ENCODE measurements at places on chromosomes 5 and 9. TPM values are rescaled to one million over a fixed set of nuclear protein-coding genes. Genes with fewer than 3 reads are reported as not detected.

BTNL9 gene
- total RNA-seq: not detected

NRG2 gene
- total RNA-seq: 0.07 TPM

TNFSF15 gene
- total RNA-seq: 1.5 TPM

PITX1 gene
- total RNA-seq: 0.78 TPM

NR6A1 gene
- 2.3 TPM for total RNA-seq

SHB gene
- total RNA-seq: 1.6 TPM

DNA sequence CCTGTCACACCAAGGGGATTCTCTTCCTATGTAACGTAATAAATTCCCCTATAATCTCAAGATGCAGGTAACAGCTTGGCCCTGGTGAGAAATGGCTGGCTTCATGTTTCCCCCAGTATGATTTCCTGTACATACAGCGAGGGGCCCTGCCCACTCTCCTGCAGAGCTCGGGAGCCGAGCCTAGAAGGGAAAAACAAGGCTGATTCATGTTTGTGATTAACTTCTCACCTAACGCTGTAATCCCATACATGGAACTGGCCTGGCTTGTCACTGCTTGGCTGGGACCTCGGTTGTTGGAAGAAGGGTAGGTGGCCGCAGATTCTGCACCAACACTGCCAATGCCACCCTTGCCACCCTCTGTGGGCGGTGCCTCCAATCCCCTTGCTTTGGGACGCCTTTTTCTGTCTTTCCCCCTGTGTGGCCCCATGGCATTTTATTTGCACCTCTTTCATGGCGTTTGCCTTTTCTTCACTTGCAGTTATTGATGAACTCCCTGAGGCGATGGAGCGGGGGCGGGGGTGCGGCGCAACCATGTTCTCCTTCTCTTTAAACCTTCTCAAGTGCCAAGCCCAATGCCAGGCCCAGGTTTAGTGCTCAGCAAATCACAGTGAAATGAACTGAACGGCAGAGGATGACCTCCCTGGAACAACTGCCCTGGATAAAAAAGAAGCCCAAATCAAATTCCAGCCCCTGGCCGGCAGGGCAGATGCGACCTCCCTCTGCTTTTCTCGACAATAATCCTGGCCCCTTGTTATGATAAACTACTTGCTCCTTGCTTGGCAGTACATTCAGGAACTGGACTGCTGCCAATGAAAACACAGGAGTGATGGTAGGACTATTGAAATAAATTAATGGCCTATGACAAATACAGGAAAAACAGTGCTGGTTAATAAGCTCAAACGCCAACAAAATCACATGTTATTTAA is 108.1 kb downstream of the TMEM174 start:
- H3K27ac ChIP-seq: no peak overlapping the region
- no peak overlapping the region for H3K4me3 ChIP-seq
- peaks cover 27% of the 10 kb centered on the region for H3K27me3 ChIP-seq
- H3K36me3 ChIP-seq: no peaks in the 10 kb centered on the region
- DNase-seq: no peak

DNA sequence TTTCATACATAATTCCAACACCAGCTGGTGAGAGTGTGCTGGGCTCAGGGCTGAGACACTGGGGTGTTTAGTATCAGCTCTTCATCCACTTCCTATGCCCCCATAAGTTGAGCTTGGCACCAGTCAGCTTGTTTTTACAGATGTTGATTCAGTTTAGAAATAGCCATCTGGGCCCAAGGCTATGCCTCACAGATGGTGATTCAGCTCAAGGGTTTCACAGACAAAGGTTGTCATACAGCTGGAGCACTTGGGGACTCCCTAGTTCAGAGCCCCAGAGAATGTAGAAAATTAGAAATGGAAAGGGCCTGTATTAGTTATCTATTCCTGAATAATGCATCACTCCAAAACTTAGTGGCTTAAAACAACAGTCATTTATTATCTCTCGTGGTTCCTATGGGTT is 10.3 kb upstream of the CRHBP start:
- no peak overlapping the region for H3K4me3 ChIP-seq
- H3K4me1 ChIP-seq: no peaks in the 10 kb centered on the region
- H3K27ac ChIP-seq: no peak overlapping the region
- no peak for DNase-seq

GRCh38 chr5:153135411-153135810 is 355.1 kb upstream of the GRIA1 start:
- no peak for DNase-seq
- H3K27me3 ChIP-seq: no peaks in the 10 kb centered on the region
- H3K36me3 ChIP-seq: no peaks in the 10 kb centered on the region

GRCh38 chr5:168117469-168117868 is 174.0 kb upstream of the WWC1 start:
- no peak overlapping the region for H3K4me3 ChIP-seq
- no peak overlapping the region for H3K27ac ChIP-seq
- peaks cover 9% of the 10 kb centered on the region for H3K4me1 ChIP-seq

DNA sequence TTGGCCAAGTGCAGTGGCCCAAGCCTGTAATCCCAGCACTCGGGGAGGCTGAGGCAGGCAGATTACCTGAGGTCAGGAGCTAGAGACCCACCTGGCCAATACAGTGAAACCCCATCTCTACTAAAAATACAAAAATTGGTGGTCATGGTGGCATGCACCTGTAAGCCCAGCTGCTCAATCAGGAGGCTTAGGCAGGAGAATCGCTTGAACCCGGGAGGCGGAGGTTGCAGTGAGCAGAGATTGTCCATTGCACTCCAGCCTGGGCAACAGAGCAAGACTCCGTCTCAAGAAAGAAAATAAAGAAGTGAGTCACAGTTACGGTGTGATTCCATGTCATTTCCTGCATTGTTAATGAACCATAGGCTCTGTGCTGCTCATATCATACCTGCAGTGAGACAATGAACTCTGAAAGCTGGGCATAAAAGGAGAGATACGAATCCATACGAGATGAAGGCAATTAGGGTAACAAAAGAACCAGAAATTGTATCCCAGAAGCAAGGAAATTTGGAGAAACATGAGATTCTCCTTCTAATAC is 44.6 kb downstream of the TIMD4 start:
- H3K36me3 ChIP-seq: peaks cover 58% of the 10 kb centered on the region
- peaks cover 69% of the 10 kb centered on the region for H3K4me1 ChIP-seq
- DNase-seq: no peak

DNA sequence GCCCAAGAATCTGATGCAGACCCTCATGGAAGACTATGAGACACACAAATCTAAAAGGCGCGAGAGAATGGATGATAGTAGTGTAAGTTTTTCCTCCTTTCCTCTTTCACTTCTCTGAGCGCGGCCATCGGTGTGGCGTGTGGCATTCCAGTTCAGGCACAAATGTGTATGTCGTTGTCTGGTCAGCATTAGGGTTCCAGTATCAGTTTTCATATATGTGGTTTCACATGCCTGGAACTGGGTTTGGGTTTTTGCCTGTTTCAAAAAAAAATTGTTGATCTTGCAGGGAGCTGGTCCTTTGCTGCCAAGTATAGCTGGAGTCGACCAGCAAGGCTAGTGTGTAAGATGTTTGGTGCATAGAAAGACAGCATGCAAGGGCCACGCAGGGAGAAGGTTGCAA is 51.5 kb downstream of the C9orf152 start:
- peaks cover 48% of the 10 kb centered on the region for H3K36me3 ChIP-seq
- no peaks in the 10 kb centered on the region for H3K27me3 ChIP-seq
- peak overlapping the region; percentile 73 for H3K4me3 ChIP-seq
- no peak for DNase-seq

- no peak overlapping the region for H3K27ac ChIP-seq
- no peak overlapping the region for H3K4me3 ChIP-seq
- H3K27me3 ChIP-seq: no peaks in the 10 kb centered on the region
- DNase-seq: peak; percentile 73
- H3K4me1 ChIP-seq: peaks cover 18% of the 10 kb centered on the region
These were observed 27.7 kb downstream of the PPP3R2 start for GRCh38 chr9:101566904-101567724.

- no peaks in the 10 kb centered on the region for H3K4me1 ChIP-seq
- H3K27me3 ChIP-seq: peaks cover 6% of the 10 kb centered on the region
- H3K36me3 ChIP-seq: no peaks in the 10 kb centered on the region
- no peak for DNase-seq
These were observed 35.0 kb upstream of the PCSK5 start for GRCh38 chr9:75855509-75855908.

GRCh38 chr5:151022511-151023018 is 2.2 kb downstream of the GPX3 start:
- H3K27ac ChIP-seq: peak overlapping the region; percentile 4
- peaks cover 7% of the 10 kb centered on the region for H3K27me3 ChIP-seq
- no peak overlapping the region for H3K4me3 ChIP-seq
- no peak for DNase-seq

GRCh38 chr5:89343666-89344065 is 460.7 kb upstream of the MEF2C start:
- H3K27me3 ChIP-seq: no peaks in the 10 kb centered on the region
- no peak overlapping the region for H3K27ac ChIP-seq
- H3K36me3 ChIP-seq: no peaks in the 10 kb centered on the region
- H3K4me1 ChIP-seq: no peaks in the 10 kb centered on the region

- no peak overlapping the region for H3K27ac ChIP-seq
- no peak overlapping the region for H3K4me3 ChIP-seq
- no peaks in the 10 kb centered on the region for H3K4me1 ChIP-seq
- H3K36me3 ChIP-seq: no peaks in the 10 kb centered on the region
- DNase-seq: no peak
- H3K27me3 ChIP-seq: peaks cover 18% of the 10 kb centered on the region
These were observed 70.6 kb downstream of the TMEM252 start for GRCh38 chr9:68470067-68470466.

DNA sequence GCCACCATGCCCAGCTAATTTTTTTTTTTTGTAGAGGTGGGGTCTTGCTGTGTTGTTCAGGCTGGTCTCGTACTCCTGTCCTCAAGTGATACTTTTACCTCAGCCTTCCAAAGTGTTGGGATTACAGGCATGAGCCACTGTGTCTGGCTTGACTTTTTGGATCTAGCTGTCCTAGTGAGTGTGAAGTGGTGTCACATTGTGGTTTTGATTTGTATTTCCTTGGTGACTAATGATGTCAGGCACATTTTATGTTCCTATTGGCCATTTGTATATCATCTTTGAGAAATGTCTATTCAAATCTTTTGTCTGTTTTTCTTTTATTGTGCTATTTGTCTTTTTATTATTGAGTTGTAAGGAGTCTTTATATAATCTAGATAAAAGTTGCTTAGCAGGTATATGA is 53.5 kb upstream of the MCCC2 start:
- H3K27me3 ChIP-seq: no peaks in the 10 kb centered on the region
- DNase-seq: peak; percentile 66
- H3K4me3 ChIP-seq: no peak overlapping the region
- H3K27ac ChIP-seq: peak overlapping the region; percentile 9

- H3K4me3 ChIP-seq: no peak overlapping the region
- H3K27me3 ChIP-seq: no peaks in the 10 kb centered on the region
- no peaks in the 10 kb centered on the region for H3K36me3 ChIP-seq
- H3K27ac ChIP-seq: no peak overlapping the region
- H3K4me1 ChIP-seq: no peaks in the 10 kb centered on the region
These were observed 277.6 kb upstream of the ADAMTS16 start for GRCh38 chr5:4862500-4862899.

- no peak overlapping the region for H3K27ac ChIP-seq
- DNase-seq: no peak
- H3K27me3 ChIP-seq: no peaks in the 10 kb centered on the region
- no peaks in the 10 kb centered on the region for H3K36me3 ChIP-seq
These were observed 63.8 kb downstream of the ANKRD55 start for GRCh38 chr5:56169281-56169680.

DNA sequence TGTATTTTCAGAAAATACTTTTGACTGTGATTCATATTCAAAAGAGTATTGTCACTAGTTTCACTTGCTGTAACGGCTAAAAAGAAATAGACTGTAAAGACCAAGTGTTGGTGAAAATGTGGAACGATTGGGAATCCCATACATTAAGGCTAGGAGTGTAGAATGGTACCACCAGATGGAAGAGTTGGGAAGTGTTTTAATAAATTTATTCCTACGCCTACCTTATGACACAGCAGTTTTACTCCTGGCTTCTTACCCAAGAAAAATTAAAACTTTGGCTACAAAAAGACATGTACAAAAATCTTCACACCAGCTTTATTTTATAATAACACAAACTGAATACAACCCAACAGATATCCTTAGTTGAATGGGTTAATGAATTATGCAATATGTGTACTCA is 256.2 kb downstream of the TAF11L14 start:
- H3K27ac ChIP-seq: no peak overlapping the region
- H3K4me3 ChIP-seq: no peak overlapping the region
- H3K27me3 ChIP-seq: no peaks in the 10 kb centered on the region

- no peak for DNase-seq
- H3K4me1 ChIP-seq: no peaks in the 10 kb centered on the region
- peaks cover 5% of the 10 kb centered on the region for H3K27me3 ChIP-seq
- no peak overlapping the region for H3K4me3 ChIP-seq
- no peak overlapping the region for H3K27ac ChIP-seq
- no peaks in the 10 kb centered on the region for H3K36me3 ChIP-seq
These were observed 70.1 kb downstream of the EPB41L4B start for GRCh38 chr9:109250771-109251079.

DNA sequence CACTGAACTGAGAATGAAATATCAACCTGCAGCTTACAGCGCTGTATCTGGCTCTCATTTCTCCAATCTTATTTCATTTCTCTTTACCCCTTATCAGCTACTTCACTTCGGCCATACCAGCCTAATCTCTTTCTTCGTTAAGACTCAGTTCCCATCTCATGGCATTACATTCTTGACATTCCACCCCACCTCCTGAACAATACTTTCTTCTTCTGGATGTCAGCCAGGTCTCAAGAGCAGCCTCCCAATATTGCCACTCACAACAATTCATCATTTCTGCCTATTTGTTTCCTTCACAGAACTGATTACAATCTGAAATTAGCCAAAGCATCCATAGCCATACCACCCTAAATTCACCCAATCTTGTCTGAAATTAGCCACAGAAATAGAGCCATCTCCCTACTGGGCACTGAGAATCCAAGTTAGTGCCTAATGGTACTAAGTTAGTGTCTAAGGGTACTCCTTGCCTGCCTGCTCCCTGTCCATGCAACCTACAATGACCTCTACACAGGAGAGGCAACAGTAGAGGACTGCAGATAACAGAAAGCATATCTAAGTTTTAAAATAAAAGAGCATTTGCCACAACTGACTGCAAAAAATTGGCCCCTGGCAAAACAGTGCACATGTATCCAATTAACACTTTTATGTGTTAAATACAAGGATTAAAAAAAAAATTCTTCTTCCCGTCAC is 35.2 kb downstream of the SETX start:
- peaks cover 36% of the 10 kb centered on the region for H3K36me3 ChIP-seq
- DNase-seq: no peak
- H3K27me3 ChIP-seq: no peaks in the 10 kb centered on the region
- H3K4me3 ChIP-seq: no peak overlapping the region
- H3K4me1 ChIP-seq: peaks cover 15% of the 10 kb centered on the region

DNA sequence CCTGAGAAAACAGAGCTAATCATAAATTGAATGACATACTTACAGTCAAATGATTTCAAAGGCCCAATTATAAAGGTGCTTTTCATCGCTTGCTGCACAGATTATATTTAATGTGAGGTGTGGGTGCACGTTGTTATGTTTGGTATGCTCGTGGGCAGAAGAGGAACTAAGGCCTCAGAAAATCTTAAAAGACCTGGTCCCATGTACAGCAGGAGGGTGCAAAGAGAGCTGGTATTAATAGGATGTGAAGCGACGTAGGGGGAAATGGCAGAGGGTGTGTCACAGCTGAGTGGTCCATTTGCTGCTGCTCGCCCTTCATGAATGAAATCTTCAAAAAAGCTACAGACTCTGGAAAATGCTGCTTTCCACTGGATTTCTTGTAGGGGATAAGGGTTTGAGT is 40.5 kb upstream of the IFNK start:
- H3K4me1 ChIP-seq: peaks cover 17% of the 10 kb centered on the region
- no peak overlapping the region for H3K4me3 ChIP-seq
- H3K27me3 ChIP-seq: no peaks in the 10 kb centered on the region
- no peaks in the 10 kb centered on the region for H3K36me3 ChIP-seq
- H3K27ac ChIP-seq: no peak overlapping the region
